ENCODE measurements at places on chromosomes 6 and 20.
A peak's percentile ranks its signal among the peaks of the same experiment; 100 is the strongest.

DNA sequence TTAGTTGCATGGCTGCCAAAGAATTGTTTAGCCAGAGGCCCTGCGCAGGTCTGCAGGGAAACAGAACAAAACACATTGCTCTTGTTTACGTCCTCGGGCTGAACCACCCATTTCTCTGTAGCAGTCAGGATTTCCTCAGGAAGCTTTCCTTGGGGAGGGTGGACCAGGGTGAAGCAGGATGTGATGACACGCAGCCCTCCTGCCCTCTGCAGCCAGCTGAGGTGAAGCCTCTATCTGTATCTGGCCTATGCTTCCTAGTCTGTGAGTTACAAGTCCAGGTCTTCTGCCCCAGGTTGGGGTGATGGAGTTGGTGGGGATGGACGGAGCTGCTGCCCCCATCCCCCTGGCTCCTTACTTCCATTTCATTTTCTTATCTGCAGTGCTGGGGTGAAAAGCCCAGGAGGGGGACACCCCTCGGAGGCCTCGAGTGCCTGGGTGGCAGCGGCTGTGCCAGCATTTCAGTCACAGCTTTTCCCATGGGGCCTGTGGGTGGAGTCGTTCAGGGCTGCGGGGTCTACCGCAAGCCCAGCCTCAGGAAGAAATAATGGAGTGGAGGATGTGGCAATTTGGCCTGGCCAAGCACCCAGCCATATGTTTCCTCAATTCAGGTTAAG lies 24.9 kb downstream of the SASH1 start:
- DNase-seq, result no peak

DNA sequence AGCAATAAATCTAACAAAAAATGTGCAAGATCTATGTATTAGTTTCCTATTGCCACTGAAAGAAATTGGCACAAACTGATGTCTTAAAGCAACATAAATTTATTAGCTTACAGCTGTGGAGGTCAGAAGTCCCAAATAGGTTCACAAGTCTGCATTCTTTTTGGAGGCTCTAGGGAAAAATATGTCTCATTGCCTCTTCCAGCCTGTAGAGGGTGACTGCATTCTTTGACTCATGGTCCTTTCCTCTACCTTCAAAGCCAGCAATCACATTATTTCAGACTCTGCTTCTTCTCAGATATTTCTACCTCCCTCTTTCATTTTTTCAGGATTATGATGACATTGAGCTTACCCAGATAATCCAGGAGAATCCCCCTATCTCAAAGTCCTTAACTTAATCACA lies 1531.1 kb downstream of the KHDRBS2 start:
- no peak for DNase-seq

DNA sequence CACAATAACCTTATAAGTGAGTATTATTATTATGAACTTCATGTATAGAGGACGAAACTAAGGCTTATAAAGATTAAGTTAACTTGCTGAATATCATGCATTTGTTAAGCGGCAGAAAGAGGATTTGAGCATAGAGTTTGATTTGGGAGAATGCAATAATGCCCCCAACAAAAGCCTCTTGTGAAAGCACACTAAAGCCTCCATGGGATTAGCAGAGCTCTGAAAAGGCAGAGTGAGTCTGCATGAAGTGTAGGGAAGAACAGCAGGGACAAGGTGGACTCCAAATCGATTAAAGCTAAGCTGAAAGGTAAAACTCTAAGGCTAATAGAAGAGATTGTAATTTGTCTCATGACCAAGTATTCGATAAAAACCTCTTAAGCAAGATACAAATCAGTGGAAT lies 100.3 kb downstream of the SH3BGRL2 start:
- DNase-seq, result no peak

DNA sequence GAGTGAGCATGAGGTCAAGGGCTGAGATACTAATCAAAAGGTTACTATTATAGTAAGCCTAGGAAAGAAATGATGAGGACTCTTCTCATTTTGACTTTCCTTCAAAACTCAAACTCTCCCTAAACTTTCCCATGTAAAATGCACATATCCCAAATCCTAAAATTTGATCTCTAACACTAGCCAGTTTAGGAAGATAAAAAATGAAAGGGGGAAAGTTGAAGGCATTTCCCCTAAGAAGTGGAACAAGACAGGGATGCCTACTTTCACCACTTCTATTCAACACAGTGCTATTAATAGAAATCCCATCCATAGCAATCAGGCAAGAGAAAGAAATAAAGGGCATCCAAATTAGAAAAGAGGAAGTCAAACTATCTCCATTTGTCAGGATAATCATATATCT lies 2.9 kb upstream of the CALHM5 start:
- no peak for DNase-seq

GRCh38 chr6:73784726-73785505 lies 88.9 kb downstream of the CD109 start:
- no peak for DNase-seq

GRCh38 chr6:70175770-70176169 lies 127.1 kb downstream of the COL9A1 start:
- no peak for DNase-seq

DNA sequence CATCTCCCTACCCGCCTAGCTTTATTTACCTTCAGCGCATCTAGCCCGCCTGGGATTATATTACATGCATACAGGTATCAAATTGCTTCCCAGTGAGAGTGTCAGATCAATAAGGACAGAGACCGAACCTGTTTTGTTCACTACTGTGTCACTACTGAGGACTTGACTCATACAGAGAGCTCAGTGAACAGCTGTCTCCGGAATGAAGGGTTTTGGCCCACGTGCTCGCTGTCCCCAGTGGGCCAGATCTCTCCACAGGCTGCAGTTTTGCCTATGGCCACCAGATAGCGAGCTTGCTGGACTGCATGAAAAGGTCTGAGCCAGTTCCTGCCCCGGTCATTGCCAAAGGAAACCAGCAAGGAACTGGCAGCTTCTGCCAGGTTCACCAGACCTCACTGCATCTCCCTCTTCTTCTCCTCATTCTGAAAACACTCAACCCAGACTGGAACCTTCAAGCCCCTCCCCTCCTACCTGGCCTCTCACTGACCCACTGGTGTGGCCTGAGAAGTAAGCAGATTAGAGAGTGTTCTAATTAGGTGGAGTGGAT lies 150.8 kb downstream of the ZMYND8 start:
- no peak for DNase-seq

- no peak for DNase-seq
Measured at GRCh38 chr6:139639507-139639906, 265.1 kb upstream of the CITED2 start.

GRCh38 chr6:137589067-137589848 lies 95.1 kb upstream of the OLIG3 start:
- peak; percentile 48 for DNase-seq

DNA sequence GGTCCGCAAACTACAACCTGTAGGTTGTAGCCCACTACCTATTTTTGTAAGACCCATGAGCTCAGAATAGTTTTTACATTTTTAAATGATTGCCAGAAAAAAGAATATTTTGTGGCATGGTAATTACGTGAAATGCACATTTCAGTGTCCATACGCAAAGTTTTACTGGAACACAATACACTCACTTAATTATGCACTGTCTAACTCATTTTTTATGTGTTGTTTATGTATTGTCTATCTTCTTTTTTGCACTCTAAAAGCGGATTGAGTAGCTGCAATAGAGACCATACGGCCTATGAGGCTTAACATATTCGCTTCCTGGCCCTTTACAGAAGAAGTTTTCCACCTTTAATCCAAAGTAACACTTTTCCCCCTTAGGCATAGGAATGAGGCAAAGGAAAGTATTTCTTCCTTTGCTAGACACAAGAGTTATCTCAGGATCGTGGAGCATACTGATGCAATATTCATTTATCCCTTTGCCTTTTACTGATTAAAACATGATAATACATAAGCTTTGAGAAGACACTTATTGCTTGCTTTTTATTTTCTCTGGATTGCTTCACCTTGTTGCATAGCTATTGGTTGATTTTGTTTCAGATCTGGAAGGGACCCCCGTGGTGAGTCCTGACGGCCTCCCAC lies 69.8 kb downstream of the FNDC1 start:
- no peak for DNase-seq

Measured in effector CD4-positive, alpha-beta T cell (primary cell).